ENCODE measurements at places on chromosomes 7 and 10.

DNA sequence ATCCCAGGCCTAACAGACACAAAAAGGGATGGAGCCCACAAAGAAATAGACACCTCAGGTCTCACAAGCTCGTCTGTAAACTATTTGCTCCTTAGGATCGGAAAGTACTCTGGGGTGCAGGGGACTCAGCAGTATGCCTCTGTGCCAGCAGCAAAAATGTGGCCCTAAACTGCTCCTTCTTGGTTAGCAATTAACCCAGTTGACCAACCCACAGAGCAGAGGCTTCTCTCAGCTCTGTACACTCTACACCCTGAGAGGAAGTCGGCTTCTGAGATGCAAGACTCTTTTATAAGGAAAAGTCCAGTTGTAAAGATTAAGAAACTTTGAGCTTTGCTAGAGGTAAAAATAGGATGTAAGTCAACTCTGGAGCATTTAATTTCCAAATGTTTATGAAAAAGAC lies 156.3 kb upstream of the PRSS58 start:
- DNase-seq = no peak

DNA sequence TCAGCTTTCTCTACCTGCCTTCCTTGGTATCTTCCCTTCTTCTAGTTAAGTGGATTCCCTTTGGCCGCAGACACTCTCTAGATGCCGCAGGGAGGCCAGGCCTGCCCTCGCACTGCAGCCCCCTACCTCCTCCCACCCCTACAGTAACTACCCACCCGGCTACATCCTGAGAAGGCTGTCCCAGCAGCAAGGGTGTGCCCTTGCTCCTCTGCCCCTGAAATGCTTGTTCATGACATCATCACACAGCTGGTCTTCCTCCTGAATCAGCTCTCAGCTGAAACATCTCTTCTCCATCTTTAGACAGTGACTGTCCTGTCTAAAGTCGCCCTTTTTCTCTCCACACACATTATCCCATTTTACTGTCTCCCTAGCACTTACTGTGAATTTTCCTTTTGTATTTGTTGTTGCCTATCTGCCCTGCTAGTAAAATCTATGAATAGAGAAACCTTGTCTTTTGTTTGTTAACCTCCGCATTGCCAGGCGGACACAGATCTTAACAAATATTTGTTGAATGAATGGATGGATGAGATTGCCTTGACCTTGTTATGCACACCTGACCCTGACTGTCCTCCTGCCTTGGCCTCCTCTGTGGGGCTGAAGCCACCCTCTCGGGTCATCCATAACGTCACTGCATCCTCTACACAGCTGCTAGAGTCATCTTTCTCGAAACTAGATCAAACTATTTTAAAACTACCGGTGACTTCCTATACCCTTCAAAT lies 108.9 kb upstream of the GATA3 start:
- no peak for DNase-seq

GRCh38 chr7:30697719-30698460 lies 15.6 kb upstream of the CRHR2 start:
- DNase-seq = no peak

GRCh38 chr7:23955600-23956149 lies 245.7 kb downstream of the STK31 start:
- no peak for DNase-seq
